Effector CD4-positive, alpha-beta T cell (primary cell): ENCODE measurements at places on chromosomes 12 and 14.

- no peak for DNase-seq
Observed at GRCh38 chr12:51324953-51325352, 979 bp upstream of the BIN2 start.

DNA sequence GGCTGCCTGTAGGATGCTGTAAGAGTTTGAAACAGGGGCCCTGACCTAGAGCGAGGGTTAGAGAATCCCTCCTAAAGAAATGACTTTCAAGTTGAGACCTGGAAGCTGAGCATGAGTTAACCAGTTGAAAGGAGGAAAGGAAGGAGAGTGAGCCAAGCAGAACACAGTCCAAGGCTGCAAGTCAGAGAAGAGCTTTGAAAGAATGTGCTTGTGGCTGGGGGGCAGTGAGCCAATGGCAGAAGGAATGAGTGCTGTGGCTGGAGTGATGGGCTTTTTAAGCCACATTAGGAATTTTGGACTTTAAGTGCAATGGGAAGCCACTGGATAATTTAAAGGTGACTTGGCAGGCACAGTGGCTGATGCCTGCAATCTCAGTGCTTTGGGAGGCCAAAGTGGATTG is 18.1 kb downstream of the CDKN1B start:
- no peak for DNase-seq

GRCh38 chr12:1284611-1285010 is 293.6 kb downstream of the ERC1 start:
- DNase-seq, result no peak

GRCh38 chr12:48995086-48995879 is 3.9 kb downstream of the DDN start:
- peak; percentile 39 for DNase-seq

DNA sequence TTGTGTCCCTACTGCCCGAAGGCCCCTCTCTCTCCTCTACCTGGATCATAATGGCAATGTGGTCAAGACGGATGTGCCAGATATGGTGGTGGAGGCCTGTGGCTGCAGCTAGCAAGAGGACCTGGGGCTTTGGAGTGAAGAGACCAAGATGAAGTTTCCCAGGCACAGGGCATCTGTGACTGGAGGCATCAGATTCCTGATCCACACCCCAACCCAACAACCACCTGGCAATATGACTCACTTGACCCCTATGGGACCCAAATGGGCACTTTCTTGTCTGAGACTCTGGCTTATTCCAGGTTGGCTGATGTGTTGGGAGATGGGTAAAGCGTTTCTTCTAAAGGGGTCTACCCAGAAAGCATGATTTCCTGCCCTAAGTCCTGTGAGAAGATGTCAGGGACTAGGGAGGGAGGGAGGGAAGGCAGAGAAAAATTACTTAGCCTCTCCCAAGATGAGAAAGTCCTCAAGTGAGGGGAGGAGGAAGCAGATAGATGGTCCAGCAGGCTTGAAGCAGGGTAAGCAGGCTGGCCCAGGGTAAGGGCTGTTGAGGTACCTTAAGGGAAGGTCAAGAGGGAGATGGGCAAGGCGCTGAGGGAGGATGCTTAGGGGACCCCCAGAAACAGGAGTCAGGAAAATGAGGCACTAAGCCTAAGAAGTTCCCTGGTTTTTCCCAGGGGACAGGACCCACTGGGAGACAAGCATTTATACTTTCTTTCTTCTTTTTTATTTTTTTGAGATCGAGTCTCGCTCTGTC is 1.8 kb downstream of the INHBE start:
- DNase-seq, result no peak

DNA sequence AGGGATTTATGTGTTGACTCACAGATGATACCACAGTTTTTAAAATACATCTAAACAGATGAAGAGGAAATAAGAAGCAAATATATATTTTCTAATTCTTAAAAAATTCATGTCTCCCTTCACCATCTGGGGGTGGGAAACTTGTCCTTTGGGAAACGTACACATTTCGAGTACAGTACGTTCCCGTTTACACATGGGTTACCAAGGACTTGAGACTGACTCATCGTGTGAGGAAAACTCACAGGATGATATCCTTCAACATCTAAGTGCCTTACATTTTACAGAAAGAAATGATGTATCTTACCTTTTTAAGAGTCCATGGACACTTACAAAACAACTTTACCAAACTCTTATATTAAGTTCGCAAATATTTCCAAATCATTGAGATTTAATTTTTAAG is 16.0 kb upstream of the FBLN5 start:
- no peak for DNase-seq
